ENCODE measurements at places on chromosomes 12 and 14.
A peak's percentile ranks its signal among the peaks of the same experiment; 100 is the strongest.

DNA sequence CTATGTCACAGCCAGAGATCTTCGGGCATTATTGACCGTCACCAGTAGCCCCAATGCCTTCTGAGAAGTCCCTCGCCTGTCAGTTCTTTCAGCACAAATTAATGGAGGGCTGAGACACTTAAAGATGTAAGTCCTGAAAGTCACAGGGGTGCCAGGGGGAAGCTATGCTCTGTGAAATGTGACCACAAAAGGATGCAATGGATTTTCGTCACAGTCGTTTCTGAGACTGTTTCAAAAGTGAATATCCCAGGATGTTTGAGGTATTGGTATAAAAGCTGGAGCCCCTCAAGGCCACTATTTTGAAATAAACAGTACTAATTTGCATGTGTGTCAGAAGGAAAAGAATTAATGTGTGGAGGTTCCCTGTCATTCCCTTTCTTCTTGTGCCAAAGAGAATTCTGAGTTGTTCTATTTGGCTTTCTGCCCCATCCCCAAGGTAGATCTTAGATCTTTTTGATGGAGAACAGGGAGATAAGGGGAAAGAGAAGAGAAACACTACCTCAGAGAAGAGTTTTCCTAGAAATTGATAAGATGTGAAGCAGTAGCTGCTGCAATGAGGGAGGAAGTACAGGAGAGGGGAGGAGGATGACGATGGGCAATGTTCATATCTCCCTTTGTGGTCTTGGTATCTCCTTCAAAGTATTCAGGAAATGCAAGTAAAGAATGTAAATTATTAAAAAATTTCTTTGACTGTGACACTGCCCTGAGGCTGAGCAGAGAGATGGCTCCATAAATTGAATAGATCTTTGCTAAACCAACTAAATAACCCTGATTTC lies 101.8 kb upstream of the NAP1L1 start:
- no peak for DNase-seq

- DNase-seq = no peak
Measured at GRCh38 chr14:90968025-90968424, 92.4 kb downstream of the RPS6KA5 start.

GRCh38 chr12:64518396-64518795 lies 66.5 kb downstream of the TBK1 start:
- no peak for DNase-seq

GRCh38 chr12:115322275-115322674 lies 638.3 kb upstream of the TBX3 start:
- DNase-seq = no peak

DNA sequence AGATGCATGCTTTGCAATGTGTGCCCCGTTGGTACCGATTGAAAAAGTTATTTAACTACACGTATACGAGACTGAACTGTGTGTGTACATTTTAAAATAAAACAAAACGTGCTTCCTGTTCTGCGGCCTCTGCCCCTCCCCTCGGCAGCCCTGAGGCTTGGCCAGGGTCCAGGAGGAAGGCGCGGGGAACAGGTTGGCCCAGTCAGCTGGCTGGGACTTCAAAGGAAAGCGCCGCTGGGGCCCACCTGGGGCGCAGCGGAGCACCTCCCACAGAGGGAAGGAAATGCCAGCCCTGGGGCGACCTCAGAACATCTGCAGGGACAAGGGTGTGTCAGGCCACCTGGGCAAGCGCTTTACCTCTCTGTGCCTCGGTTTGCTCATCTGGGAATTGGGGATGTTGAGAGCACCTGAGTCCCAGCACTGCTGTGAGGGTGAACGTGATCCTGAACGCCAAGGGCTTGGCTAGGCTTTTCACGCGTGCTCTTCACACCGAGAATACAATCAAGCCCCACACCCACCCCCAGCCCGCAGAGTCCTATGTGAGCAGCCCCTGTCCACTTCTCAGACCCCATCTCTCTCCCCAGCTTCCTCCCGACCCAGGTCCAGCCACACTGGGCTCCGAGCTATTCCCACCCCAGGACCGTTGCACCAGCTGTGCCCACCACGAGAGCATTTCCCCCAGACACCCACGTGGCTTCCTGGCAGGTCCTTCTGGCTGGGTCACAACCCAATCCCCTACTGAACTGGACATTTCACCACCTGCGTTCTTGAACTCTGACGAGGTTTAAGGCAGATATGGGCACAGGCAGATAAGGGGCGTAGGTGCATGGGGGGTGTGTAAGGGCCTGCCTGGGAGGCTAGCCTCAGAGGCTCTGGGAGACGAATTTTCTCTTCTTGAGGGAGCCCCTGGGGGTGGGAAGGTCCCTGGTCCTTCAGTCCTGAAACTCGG lies 41.9 kb upstream of the NCOR2 start:
- DNase-seq = peak; percentile 60

GRCh38 chr12:128055567-128055966 lies 211.4 kb upstream of the TMEM132C start:
- DNase-seq = no peak

- peak; percentile 47 for DNase-seq
Measured at GRCh38 chr14:56854325-56854724, 44.0 kb upstream of the OTX2 start.

- DNase-seq = no peak
Measured at GRCh38 chr12:87233671-87234070, 795.5 kb downstream of the C12orf50 start.

GRCh38 chr14:94867946-94868771 lies 98.2 kb upstream of the GSC start:
- no peak for DNase-seq

GRCh38 chr12:111443086-111443485 lies 37.4 kb downstream of the SH2B3 start:
- no peak for DNase-seq

DNA sequence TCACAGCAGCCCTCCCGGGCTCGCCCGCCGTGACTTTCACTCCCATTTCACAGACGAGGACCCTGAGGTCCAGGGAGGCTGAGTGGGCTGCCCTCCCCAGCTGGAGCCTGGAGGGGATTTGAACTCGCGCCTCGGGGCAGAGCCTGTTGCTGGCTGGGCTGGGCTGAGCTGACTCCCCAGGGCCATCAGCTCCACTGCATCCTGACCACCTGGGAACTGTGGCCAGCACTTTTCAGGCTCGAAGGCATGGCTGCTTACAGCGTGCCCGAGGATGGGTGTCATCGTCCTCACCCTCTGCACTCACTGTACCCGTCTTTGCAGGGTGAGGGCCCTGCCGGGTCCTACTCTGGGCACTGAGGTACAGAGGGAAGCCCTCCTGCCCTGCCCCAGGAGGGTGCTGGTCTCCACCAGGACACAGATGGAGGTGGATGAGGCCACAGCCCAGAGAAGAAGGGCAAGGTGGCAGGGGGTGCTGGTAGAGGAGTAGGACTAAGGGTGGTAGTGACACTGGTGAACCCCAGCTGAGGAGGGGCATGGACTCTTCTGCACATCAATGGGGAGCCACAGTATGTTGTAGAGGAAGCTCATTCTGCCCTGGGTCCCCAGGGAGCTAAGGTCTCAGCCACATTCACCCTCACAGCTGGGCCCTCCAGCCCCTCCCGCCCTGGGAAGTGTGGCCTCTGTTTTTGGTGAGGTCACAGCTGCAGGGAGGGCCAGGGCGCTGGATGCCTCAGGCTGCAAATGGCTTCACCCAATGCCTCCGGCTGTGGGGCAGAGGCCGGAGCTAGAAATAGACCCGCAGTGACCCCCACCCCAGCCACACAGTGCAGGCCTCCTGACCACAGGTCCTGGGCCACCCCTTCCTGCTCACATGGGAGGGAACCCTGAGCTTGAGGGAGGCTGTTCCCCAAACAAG lies 365.1 kb upstream of the SFSWAP start:
- DNase-seq = no peak

DNA sequence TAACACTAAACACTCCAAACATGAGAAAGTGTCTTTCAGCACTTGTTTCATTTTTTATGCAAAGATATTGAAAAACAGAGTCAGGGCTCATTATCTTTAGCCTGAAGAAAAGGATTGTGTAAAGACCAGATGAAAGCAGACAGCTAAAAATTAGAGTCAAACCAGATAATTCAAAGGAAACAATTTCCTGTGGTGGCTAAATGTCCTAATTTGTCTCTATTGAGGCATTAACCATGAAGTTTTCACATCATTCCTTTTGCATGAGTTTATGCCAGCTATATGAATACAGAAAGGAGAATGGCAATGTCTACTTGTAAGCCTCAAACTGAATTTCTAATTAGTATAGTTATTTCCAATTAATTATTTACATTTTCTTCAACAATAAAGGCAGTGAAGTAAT lies 338.5 kb downstream of the FSCB start:
- no peak for DNase-seq

DNA sequence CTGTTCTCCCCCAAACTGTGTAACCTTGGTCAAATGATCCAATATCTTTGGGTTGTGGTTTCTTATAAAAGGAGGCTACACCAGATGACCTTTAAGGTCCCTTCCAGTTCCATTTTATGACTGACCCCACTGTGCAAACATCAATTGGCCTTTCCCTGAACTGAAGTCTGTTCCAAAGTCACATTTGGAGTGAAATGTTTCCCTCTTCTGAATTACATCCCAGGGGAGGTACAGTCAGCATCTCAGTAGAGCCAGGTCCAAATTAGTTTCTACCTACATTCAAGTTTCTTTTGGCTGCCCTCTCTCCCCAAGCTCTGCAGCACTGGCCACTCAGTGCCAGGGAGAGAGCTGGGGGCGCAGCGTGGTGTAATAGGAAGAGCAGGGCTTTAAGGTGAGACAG lies 34.4 kb downstream of the LIMA1 start:
- DNase-seq = no peak

- no peak for DNase-seq
Measured at GRCh38 chr12:6620137-6620884, 13.1 kb upstream of the CHD4 start.

- no peak for DNase-seq
Measured at GRCh38 chr14:67653651-67654280, 20.7 kb downstream of the VTI1B start.

- DNase-seq = no peak
Measured at GRCh38 chr12:93080452-93080851, 151.4 kb upstream of the EEA1 start.

- no peak for DNase-seq
Measured at GRCh38 chr12:109962398-109962797, 33.8 kb downstream of the GIT2 start.

GRCh38 chr12:69430942-69431590 lies 39.1 kb upstream of the FRS2 start:
- no peak for DNase-seq

GRCh38 chr12:49503674-49504180 lies 35.1 kb upstream of the KCNH3 start:
- DNase-seq = no peak

GRCh38 chr14:99529899-99530298 lies 48.7 kb downstream of the CCNK start:
- no peak for DNase-seq

DNA sequence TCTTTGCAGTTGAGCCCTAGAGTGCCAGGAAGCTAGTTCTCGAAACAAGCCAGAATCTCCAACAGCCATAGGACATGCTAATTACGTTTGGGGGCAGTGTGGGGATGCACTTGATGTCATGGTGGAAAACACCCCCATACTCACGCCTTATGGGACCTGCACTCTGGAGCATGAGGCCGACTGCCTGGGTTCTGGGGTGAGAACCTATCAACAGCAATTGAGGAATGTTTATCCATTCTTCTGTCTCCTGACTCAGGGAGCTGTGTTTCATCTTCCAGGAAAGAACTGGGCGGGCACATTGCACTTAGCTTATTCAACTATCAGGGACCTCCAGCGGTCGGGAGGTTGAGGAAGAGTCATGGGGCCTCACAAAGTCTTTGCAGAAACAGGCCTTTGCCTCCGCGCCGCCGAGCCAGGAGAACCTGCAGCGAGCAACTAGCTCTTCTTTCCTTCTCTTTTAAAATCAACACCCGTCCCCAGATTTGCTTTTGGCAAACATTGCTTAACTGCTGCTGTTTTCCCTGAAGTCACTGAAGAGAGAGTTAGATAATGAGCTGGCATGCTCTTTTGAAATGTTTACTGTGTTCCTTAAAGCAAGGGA lies 226.1 kb upstream of the DIO3 start:
- DNase-seq = no peak

- DNase-seq = no peak
Measured at GRCh38 chr12:109292342-109292711, 16.8 kb downstream of the FOXN4 start.

DNA sequence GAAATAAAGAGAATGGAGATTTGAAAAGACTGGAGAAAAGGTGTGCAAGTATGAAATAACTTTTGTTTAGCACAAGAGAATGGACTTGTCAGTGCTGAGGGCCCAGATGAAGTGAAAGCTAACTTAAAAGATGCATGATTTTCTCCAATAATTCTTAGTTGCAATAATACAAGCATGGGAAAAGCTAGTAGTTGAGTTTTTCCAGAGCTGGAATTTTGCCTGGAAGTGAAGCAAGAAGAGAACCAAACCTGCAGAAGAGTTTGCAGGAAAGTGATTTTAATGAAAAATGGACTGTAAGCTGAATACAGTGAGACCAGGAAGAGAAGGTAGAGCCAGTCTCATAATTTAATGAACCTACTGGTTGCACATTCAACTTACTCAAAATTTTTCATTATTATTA lies 69.3 kb upstream of the FSCB start:
- no peak for DNase-seq

GRCh38 chr14:24071836-24072430 lies 571 bp downstream of the CPNE6 start:
- DNase-seq = no peak

DNA sequence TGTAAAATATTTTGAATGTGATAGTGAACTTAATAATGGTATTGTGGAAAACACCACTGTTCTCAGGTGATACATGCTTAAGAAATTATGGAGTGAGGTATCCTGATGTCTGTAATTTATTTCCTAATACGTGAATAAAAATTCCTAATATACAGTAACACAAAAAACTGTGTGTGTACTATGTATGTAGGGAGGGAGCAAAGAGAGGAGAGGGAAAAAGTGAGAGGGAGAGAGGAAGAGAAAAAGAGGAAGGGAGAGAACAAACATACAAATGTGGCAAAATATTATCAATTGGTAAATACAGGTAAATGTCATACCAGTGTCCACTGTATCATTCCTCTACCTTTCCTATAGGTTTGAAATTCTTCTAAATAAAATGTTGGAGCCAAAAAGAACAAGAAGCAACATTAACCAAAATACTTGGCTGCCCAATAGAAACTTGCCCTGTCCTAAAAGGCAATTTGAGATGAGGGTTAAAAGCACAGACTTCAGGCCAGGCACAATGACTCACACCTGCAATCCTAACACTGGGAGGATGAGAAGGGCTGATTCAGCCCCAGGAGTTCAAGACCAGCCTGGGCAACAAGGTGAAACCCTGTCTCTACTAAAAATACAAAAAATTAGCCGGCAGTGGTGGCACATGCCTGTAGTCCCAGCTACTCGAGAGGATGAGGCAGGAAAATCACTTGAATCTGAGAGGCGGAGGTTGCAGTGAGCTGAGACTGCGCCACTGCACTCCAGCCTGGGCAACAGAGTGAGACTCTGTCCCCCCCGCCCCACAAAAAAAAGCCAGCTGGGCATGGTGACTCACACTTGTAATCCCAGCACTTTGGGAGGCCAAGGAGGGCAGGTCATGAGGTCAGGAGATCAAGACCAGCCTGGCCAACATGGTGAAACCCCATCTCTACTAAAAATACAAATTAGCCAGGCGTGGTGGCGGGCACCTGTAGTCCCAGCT lies 14.5 kb downstream of the R3HDM2 start:
- DNase-seq = no peak

- no peak for DNase-seq
Measured at GRCh38 chr14:50786751-50787464, 44.1 kb downstream of the NIN start.

- no peak for DNase-seq
Measured at GRCh38 chr12:1844661-1845409, 24.5 kb downstream of the LRTM2 start.

- DNase-seq = no peak
Measured at GRCh38 chr14:71586131-71586897, 345.9 kb upstream of the RGS6 start.

- no peak for DNase-seq
Measured at GRCh38 chr12:16417058-16417457, 69.6 kb downstream of the MGST1 start.
